ENCODE measurements at places on chromosomes 11 and 22.

DNA sequence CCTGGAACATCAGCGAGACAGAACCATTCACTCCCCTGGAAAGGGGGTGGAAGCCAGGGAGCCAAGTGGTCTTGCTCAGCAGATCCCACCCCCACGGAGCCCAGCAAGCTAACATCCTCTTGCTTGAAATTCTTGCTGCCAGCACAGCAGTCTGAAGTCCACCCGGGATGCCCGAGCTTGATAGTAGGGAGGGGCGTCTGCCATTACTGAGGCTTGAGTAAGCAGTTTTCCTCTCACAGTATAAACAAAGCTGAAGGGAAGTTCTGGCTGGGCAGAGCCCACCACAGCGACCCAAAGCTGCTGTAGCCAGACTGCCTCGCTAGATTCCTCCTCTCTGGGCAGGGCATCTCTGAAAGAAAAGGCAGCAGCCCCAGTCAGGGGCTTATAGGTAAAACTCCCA, 764.8 kb upstream of the LUZP2 start:
- no peak for DNase-seq

DNA sequence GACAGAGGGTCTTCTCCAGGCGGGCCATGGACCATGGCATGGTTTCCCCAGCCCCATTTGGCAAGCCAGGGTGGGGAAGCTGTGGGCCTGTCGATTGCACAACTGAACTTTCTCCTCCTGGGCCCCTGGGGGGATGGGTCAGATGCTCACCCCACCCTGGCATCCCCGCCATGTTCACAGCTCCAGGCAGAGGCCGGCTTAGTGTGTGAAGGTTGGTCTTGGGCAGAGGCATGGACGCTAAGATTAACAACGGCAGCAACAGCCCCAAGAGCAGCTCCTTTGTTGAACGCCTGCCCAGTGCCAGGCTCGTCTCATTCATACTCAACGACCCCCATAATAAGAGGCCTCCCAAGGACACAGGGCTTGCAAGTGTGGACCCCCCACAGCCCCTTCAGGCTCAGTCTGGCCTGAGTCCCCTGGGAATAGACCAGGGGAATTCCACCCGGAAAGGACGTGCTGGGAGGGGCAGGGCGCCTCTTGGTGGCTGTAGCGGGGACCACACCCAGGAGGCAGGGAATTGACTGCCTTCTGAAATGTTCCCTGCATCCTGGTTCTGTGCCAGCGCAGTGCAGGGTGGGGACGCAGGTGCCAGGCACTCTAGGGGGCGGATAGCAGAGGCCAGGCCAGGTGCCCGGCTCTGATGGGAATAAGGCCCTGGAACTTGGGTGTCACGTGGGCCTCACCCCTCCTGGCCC, 8.3 kb downstream of the TSPO start:
- no peak for DNase-seq

- DNase-seq: no peak
Observed at GRCh38 chr11:721247-721740, 15.3 kb downstream of the EPS8L2 start.

GRCh38 chr22:39526736-39527171, 5.8 kb downstream of the RPS19BP1 start:
- no peak for DNase-seq

DNA sequence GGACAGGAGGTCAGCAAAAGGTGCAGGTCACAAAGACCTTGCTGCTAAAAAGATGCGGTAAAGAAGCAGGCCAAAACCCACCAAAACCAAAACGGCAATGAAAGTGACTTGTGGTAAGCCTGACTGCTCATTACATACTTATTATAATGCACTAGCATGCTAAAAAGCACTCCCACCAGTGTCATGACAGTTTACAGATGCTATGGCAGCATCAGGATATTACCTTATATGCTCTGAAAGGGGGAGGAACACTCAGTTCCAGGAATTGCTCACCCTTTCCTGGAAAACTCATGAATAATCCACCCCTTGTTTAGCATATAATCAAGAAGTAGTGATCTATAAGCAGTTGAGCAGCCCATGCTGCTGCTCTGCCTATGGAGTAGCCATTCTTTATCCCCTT, 45.2 kb upstream of the SLC5A12 start:
- no peak for DNase-seq

DNA sequence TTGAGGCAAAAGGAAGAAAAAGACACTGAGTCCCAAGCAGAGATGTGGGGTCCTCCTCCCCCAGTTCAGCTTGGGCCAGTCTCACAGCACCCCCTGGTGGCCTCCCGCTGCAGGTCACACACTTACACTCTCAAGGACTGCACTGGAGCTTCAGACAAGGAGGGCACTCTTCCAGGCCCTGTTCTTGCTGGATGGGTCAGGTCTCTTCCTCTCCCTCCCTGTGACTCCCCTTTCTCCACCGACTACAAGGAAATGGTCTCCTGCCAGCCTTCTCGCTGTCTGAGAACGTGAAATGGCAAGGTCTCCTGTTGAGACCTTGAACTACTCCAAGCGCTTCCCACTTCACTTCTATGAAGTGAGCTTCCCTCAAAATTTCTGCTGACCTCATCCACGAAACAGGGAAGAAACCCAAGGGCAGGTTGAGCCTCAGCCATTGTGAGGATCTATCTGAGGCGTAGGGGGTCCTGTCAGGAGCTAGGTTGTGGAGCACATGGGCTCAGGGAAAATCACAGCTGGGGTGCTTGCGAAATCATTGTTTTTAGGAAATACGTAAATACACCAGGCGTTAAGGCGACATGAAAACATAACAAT, 11.2 kb upstream of the IGLL1 start:
- DNase-seq: peak; percentile 51

DNA sequence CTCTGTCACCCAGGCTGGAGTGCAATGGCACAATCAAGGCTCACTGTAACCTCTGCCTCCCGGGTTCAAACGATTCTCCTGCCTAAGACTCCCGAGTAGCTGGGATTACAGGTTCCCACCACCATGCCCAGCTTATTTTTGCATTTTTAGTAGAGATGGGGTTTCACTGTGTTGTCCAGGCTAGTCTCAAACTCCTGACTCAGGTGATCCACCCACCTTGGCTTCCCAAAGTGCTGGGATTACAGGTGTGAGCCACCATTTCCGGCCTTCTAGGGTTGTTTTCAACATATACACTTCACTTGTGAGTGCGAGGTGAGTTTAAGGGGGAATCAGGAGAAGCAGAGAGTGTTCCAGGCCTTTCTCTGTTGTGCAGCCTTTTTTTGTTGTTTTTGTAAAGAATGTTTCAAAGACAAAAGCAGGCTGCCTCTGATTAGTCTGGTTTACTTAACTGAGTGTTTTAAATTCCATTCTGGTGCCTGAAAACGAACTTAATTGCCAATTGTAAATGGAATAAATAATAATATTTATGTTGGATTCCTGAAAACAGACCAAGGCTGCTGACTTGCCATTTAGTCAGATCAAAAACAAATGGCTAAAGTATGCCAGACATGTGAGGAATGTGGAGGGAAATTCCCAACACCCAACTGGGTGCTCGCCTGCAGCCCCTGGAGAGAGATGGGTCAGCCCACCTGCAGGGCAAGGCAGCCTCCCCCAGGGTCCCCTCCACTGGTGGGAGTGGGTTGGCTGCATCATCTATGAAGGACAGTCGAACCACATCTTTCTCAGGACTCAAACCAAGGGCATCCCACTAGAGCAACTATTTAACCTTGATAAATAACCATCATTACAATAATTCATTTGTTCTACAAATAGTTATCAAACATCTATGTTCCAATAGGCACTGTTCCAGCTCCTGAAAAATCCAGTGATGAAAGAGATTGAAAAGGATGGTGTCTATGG, 4.6 kb upstream of the RANGAP1 start:
- peak; percentile 72 for DNase-seq

- DNase-seq: peak; percentile 59
Observed at GRCh38 chr22:31055635-31056159, 25.4 kb upstream of the SMTN start.

DNA sequence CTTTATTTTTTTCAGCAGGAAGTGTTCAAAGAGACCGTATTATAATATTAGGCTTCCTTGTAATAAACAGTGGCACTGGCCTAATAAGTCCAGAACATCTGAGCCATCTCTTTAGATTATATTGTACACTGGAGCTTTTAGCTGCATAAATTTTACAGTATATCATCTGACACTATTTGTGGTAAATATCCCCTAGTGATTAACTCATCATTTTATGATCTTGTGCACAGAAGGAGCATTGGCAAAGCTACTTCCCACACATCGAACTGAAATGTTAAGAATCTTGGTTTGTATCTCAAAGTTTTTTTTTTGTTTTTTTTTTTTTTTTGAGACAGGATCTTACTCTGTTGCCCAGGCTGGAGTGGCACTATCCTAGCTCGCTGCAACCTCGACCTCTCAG, 162.7 kb downstream of the HIPK3 start:
- no peak for DNase-seq

DNA sequence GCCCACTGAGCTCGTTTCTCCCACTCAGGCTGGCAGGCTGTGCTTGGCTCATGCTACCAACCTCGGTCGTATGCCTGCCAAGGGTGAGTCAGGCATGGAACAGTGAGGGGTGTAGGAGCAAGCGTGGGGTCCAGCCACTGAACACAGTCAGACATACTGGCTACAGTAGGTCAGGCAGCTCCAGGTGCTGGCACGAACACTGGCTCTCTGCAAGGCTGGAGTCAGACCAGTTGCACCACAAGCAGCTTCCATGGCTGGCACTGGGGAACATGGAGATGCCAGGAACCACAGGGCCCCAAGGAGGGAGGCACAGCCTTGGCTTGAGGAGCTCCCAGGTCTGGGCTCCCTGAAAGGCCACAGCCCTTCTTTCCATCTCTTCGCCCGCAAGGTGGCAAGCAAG, 410.7 kb upstream of the KIRREL3 start:
- no peak for DNase-seq

GRCh38 chr11:60169264-60169915, 13.5 kb downstream of the MS4A6A start:
- DNase-seq: no peak

GRCh38 chr11:130671801-130672700, 223.6 kb downstream of the ADAMTS15 start:
- DNase-seq: no peak

GRCh38 chr11:33622186-33622585, 78.4 kb downstream of the C11orf91 start:
- DNase-seq: no peak

DNA sequence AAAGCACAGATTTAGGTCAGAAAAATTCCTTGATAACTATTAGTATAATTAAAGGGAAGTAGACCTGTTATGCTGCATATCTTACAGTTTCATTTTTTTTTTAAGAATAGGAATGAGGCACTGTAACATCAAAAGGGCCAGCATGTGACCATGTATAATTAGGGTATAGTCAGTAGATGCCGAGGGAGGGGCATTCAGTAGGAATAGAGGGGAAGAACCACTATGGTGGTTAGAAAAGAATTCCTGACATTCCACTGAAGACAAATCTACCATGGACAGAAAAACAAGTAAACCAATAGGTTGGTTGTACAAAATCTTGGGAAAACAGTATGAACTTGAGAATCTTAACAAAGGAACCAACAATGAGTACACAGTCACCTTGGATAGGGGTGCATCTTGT, 78.4 kb upstream of the CCDC179 start:
- DNase-seq: no peak

GRCh38 chr11:12376259-12377081, 901 bp upstream of the PARVA start:
- no peak for DNase-seq

GRCh38 chr22:17114898-17115235, 6.3 kb downstream of the TMEM121B start:
- DNase-seq: no peak

DNA sequence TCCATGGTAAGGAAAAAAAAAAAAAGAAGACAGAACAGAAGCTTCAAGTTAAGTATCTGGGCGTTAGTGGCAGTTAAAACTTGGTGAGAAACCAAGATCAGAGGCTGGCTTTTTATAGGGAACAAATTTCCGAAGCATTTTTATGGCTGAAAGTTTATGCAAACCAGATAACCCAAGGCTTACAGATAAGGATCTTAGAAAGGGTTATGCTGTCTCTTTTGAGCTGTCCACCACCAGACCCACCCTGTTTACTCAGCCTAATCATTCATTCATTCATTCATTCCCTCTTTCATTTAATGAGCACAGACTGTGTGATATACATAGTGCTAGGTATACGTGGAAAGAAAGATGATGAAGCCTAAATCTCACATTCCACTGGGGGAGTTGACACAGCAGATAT, 89.5 kb downstream of the ME3 start:
- DNase-seq: no peak

DNA sequence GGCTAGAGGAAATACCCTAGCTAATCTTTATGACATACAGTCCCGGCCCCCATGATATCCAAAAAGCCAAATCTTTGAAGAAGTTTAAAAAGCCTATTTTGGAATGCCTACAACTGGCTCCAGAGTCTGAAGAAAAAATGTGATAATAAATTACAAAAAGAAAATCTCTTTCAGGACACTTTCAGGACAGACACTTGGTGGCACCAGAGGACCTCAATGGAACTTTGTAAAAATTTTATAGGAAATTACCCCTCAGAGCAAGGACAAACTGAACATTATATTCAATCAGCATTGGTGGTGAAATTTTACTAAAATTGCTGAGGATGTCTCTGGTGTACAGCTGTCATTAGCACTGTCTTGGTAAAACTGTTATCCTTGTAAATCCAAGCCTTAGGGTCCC, 81.0 kb downstream of the CCDC73 start:
- DNase-seq: no peak

DNA sequence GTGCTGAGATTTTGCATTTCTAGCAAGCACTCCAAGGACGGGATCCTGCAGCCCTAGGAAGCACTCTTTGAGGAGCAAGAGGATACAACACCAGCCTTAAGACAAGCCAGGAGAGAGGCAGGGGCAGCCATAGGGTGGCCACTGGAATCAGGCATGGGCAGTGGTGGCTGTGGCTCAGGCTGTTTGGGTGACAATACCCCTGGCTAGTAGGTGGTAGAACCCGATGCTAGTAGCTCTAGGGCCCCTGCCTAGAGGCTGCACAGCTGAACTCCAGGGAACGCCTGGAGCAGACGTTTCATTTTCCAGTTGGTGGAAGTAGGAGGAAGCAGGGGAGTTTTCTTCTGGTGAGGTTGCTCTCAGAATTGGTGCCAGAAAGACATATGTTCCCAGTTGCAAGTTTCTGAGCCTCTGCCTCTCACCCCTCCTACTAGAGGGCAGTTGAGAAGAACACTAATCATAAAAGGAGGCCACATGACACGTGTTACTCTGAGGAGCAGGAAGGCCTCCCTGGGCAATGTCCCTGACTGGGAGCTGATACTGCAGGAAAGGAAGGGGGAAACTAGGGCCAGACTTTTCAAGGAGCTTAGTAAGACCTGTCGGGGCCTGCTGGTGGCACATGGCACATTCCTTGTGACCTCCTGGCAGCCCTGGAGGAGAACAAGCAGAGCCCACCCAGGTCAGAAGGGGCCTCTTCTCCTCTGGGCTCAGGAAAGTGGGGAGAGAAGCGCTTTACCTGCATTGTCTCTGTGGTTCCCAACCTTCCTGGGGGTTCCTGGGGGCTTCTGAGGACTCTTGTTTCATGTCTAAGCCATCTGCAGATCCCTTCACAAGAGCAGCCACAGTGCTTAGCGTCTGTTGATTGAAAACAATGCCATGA, 56.6 kb upstream of the DRD2 start:
- no peak for DNase-seq

Data from HTR-8/SVneo (cell line).